ENCODE measurements at places on chromosomes 13 and 19.

- DNase-seq = no peak
These were observed 10.1 kb downstream of the DPY19L3 start for GRCh38 chr19:32415669-32416068.

GRCh38 chr13:94212196-94212595 is 267.3 kb downstream of the DCT start:
- DNase-seq = no peak

- no peak for DNase-seq
These were observed 7.0 kb downstream of the DNAJB1 start for GRCh38 chr19:14511229-14511593.

DNA sequence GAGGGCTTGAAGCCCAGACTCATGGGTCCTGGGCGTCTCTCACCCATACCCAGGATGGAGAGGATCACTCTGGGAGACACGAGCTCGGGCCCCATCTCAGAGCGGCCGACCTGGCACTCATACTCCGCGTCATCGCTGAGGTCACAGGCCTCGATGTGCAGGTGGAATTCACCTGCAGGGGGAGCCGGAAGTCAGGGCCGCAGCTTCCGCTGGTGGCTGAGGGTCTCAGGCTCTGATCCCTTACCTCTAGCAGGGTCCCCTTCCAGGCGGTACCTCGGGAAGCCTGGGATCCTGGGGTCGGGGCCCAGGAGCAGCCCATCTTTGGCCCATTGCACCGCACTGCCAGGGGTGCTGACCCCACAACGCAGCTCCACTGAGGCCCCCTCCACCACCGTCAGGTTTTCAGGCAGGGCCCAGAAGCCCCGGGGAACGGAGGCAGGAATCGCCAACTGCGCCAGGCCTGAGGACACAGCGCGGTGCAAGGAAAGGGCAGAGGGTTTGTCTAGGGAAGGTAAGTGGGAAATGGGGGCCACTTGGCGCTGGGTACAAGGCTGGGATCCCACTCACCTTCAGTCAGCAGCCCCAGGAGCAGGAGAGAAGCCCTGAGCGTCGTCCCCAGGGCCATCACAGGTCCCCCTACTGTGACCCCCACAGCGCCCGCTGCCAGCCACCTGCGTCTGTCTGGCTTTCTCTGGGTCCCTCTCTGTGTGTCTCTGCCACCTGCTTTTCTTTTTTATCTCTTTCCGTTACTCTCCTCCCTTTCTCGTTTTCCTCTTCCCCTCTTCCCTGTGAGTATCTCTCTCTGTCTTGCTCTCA is 883 bp downstream of the NPHS1 start:
- DNase-seq = no peak

DNA sequence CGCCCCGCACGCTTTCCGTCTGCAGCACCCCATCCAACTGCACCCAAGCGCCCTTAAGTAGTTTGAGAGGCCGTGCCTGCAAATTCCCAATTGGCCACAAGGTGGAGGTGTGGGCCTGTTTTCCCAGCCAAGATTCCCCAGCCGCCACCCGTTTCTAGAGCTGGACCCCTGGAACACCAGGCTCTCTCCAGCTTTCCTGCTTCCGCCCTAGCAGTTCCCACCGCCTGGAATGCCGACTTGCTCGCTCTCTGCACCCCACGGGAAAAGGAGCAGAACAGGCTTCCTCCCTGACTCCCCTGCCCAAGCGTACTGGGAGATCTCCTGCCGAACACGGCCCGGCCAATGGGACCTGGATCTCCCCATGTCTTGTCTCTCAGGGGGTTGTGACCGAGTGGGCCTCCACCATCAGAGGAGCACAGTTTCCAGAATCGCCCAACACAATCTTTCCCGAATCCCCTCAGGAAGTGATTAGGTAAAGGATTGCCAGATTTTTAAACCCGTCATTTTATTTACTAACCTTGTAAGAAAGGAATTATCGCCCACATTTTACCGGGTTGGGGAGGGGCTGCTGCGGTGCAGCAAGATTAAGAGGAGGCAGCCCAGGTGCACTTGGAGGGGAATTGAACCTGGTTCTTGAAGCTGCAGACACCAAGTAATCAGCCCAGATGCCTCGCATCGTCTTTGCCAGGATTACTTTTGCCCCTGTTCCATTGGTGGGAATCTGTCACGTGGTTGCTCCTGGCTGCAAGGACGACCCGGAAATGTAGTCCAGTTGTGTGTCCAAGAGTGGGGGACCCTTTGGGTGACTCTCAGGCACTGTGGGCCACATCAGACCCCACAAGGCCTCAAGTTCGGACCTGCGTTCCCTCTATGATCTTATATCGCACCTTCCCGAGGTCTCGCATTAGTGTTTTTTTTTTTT is 3.5 kb upstream of the NAPSA start:
- DNase-seq = peak; percentile 76

DNA sequence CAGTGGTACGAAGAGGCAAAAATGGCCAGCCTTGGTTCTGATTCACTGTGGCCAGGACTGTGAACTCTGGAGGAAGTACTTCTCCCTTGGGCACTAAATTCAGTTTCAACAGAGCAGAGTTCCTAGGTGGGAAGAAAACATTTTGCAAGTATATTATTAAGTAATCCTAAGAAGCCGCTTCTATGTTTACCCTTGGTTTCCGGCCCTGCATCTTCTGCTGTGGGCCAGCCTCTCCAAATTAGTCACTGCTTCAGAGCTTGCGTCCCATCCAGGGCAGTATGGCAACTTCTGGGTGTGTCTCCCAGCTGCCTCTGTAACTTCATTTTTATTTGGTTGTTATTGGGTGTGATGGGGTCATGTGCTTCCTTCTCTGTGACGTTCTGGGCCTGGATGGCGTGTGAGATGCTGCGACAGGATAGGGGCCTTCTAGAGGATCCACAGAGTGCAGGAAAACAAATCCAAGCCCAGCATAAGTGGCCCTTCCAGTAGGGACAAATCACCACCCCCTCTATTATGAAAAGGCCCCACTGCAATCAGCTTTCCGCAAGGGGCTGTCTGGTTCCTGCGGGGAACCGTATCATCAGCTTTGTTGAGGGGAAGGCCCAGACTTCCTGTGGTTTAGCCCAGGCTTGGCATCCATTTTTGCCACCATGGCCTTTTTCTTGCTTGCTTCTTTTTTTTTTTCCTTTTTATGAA is 55.1 kb upstream of the C1QTNF9 start:
- no peak for DNase-seq

- DNase-seq = no peak
These were observed 7.7 kb downstream of the PGLYRP1 start for GRCh38 chr19:46014941-46015686.

DNA sequence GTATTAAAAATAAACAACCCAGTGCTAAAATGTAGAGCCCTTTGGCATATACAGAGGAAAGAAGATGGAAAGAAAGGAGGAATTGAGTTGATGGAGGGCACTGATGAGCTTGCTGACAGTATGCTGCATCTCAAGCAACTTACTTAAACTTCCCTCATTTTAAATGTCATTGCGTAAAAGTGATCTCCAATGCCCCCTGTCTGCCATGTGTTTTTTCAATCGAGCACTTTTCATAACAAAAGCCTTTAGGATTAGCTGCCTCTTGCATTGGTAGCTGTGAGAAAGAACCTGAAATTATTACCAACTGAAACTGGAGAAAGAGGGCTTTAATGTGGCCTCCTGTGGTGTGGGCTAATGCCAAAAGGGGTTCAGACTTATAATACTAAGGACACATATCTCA is 541.6 kb downstream of the SUCLA2 start:
- DNase-seq = no peak

- DNase-seq = no peak
These were observed 1.0 kb upstream of the CREB3L3 start for GRCh38 chr19:4152241-4152998.

- DNase-seq = no peak
These were observed 683.4 kb downstream of the PCDH9 start for GRCh38 chr13:66546534-66547379.

DNA sequence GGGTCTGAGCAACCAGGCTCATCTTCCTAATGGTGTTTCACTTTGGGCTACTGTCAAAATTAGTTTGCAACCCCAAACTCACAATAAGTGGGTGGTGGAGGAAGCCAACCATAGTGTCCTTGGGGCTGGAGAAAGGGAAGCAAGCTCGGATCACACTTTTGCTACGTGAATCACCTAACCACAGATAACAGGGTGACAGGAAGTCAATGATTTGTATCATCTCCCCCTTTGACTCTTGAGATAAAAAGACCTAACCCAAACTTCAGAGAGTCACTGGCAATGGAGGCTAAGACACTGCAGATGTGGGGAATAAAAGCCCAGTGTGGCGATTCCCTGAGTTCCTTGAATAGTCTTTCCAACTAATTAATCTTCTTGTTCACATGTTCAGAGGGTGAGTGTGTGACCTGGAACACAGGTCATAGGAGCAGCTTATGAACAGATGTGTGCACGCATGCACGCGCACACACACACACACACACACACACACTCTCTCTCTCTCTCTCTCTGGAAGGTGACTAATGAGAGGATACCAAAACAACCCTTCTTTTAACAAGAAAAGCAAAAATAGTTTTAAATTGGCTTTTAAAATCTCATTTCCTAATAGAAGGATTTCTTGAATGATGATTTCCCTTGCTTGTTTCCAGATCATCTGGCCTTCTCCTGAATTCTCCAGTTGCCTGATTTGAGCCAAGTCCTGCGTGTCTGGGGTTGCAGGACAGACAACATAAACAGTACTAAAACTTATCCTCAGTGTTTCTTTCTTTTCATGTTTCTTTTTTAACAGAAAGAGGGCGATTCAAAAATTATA is 21.2 kb upstream of the DOCK9 start:
- DNase-seq = peak; percentile 86

DNA sequence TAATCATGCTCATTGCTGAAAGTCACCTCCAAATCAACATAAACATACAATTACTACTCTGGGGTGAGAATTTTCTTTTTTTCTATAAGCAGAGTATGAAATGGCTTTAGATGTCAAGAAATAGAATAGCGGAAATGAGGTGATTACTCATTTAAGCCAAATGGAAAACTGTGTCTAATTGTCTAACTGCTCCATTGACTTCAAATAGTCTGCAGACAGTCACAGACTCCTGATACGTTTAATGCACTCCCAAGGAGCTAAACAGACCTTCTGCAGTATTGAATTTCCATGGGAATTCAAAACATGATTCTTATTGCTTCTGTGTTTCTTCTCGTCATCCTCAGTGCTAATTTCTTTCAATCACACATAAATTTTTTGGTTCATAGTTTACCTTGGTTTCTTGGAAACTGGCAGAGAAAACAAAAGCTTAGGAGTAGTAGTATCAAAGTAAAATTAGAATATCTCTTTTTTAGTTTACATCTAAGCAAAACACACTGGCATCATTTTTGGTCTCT is 865.2 kb upstream of the SLC10A2 start:
- DNase-seq = no peak

GRCh38 chr19:30173593-30174356 is 198.4 kb upstream of the ZNF536 start:
- no peak for DNase-seq

- DNase-seq = no peak
These were observed 5.5 kb downstream of the TPGS1 start for GRCh38 chr19:512547-513365.

DNA sequence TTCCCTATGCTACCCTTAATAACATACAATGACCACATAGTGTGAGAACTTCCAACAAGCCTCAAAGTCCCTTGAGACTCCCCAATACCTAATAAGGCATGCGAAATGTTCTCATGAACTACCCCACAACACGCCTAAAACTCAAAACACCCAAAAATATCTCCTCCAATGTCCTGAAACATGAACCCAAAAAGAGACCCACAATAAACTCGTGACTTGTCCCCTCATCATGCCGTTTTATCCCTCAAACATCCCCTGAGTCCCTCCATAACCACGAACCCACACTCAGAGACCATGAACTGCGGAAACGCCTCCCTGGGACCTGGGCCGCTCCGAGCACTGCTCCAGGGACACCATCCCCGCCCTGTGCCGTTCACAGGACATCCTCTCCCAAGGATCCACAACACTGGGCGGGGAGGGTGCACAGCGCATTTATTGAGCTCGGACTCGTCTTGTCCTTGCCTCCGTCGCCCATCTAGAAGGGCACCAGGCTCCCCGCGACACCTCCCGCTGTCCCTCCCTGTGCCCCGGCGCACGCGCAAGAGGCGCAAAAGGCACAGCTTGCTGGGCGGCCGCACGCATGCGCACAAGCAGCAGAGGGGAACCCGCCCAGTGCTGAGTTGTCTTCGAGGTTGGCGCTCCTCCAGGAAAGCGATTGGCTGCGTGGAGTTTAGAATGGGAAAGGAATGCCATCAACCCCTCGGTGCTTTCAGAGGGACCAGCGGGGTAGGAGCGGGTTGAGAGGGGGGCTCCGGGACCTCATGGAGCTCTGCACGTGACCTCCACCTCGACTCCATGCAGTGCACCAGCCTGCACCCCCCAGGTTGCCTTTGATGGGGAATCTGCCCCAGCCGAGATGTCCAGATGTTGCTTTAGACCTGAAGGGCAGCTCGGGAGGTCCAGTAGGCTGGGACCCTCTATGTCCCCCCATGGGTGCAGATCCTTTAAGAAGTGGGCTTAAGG is 8.8 kb downstream of the FXYD3 start:
- peak; percentile 84 for DNase-seq

DNA sequence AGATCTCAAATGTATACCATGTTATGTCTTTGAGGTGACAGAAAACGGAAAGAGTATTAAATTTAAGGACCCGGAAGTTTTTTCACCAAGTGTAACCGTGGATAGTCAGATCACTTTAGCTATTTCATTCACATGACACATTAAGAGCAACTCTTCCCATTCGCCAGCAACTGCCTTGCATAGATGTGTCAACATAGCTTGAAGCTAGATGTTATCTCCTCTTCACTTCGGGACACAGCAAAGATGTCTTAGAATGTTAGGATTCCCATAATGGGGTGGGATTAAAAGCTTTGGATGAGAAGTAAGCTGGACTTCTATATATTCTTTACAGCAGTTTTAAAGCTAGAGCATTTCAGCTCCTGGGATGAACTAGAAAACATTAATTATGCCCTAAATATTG is 1135.9 kb upstream of the PCDH20 start:
- no peak for DNase-seq

GRCh38 chr13:30121666-30122065 is 185.7 kb downstream of the KATNAL1 start:
- no peak for DNase-seq

- DNase-seq = no peak
These were observed 1.2 kb upstream of the CHMP2A start for GRCh38 chr19:58555920-58556621.

DNA sequence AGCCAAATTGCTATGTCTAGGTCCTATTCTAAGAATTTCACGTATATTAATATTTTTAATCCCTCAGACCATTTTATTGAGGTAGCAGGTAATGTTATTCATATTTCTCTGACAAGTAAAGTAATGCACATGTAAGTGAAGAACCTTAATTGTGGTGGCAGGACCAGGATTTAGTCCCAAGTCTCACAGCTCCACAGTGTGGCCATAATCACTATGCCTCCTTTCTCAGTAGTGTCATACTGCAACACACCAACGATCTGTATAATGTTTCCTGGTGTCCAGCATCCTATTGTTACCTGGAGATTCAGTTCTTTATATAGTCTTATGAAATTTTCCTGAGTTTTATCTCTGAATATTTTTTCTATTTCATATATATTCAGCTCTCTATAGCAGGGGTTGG is 340.3 kb downstream of the OLFM4 start:
- DNase-seq = no peak

DNA sequence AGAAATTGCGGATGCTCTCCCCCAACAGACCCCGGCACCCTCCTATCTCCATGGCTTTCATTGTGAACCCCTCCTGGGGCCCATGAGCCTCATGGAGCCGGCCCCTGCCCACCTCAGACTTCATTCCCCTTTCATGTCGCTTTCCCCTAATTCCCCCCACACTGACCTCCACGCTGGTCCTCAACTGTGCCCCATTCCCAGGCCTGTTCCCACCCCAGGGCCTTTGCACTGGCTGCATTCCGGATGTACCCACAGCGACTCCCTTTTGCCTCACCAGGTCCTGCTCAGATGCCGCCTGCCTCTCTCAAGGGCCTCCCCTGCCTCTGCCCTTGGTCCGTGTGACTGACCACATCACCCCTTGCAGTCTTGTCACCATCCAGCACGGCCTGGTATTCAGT is 13.3 kb downstream of the SLC27A1 start:
- DNase-seq = no peak

Measured in A172 (cell line).